ENCODE measurements at places on chromosomes 7 and 10.

GRCh38 chr10:62048919-62049623, 147.6 kb downstream of the ARID5B start:
- peak; percentile 93 for DNase-seq

GRCh38 chr10:7397049-7398035, 13.5 kb downstream of the SFMBT2 start:
- DNase-seq = no peak

GRCh38 chr7:17934612-17935240, 5.6 kb downstream of the SNX13 start:
- no peak for DNase-seq

GRCh38 chr10:26703096-26703495, 5.6 kb downstream of the PDSS1 start:
- no peak for DNase-seq

DNA sequence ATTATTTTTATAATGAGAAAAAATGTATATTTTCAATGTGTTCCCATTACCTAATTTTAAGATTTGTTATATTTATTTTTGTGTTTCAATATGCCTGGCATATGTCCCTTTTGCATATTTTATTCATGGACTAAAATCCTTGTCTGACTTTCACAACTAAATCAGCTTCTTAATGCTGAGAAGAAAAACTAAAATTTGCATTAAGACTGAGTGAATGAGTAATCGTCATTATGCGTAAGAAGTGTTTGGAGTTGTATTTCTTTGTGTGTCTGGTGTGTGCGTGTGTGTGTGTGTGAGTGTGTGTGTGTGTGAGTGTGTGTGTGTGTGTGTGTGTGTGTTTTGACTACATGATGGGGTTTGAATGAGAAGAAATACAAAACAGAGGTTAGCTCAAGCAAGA, 201.7 kb upstream of the SP8 start:
- DNase-seq = no peak

DNA sequence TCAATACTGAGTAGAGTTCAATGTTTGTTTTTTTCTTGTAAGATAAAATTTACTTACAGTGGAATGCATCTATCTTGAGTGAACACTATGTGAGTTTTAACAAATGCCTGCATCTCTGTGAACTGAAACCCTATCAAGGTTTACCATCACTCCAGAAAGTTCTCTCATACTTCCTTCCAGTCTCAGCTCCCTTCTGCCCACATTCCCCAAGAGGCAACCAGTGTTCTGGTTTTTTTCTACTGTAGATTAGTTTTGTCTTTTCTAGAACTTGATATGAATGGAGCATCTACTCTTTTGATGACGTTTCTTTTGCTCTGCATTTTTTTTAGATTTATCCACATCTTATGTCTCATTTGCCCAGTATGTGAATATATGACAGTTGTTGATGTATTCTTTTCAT, 17.1 kb downstream of the WIPI2 start:
- DNase-seq = no peak

DNA sequence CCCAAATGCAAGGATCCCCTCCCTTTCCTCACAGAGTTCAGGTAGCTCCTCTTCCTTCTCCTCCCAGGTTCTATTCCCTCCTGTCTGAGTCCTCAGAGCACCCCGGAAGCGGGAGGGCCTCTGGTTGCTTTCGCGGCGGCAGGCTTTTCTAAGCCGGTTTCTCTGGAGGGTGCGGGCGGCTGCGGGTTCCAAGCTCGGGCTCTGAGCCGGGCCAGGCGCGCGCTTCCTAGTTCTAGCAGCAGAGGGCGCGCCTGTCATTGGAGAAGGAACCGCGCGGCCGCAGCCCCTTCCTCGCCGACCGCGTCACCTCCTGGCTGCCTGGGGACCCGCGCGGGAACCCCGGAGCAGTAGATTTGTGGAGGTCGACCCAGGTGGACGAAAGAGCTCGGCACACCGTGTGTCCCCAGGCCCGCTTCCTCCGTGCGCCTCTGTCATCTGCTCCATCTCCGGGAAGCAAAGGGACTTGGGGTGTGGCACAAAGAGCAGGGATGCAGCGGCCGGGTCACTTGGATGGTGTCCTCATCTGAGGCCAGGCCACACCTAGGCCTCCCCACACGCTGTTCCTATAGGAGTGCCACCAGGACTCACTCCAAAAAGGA, 389.0 kb upstream of the PODXL start:
- DNase-seq = no peak

- DNase-seq = no peak
Observed at GRCh38 chr10:122454071-122454470, 382 bp upstream of the ARMS2 start.

DNA sequence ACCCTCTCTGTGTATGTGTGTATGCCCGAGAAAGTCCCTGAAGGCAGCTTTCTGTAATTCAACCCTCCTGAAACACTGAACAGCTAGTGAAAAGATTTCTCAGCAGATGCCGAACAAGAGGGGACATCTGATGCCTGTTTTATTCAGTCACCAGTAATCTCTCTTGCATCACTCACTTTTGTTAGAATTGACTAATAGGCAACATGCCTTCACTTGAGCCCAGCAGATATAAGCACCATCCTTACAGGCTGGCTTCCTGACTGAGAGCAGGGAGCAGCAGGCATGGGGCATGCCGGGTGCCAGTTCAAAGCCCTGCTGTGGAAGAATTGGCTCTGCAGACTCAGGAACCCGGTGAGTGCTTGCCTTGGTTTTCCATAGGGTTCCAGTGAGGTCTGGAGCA, at the start of gene ABCA13:
ABCA13 (plus strand) TSS at position 257 of the 400 bp plus-strand sequence; CDS start at position 283, 26 bp downstream.
- no peak for DNase-seq

DNA sequence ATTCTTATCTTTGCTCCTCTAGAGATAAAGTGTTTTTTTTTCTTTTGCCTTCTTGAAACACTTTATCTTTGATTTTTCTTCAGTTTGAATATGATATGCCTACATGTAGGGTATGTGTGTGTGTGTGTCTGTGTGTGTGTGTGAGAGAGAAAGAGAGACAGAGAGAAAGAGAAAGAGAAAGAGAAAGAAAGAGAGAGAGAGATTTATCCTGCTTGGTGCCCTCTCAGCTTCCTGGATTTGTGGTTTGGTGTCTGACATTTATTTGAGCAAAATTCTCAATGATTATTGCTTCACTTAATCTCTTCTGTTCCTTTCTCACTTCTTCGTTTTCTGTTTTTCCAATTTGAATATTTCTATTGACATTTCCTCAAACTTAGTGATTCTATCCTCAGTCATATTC, 60.3 kb downstream of the RAB18 start:
- no peak for DNase-seq

DNA sequence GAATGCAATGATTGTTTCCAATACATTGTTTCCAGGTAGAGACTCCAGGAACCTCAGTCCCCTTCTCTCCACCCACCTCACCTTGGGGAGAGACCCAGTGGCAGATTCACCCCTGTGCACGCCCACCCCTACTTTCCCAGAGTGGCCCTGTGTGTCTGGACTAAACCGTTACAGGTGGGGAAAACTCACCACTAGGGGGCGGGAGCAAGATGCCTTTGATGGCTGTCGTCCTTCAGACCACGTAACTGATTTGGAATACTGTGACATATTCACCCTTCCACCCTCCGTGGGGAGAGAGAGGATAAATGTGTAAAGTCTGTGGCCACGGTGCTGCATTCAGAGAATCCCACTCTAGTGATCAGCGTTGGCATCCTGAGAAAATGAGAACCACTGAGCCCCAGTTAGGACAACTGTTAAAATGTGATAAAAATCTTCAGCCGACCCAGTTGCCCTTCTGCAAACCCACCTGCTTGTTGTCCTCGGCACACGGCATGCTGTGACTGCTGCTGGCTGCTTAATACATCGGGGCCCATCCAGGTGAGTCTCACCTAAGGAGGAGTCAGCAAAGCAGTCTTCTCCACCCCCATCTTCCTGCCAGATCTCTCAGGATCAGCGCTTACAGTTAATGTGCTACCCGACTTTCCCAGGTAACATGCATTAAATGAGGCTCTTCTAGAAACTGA, 41.5 kb upstream of the NMT2 start:
- DNase-seq = no peak

GRCh38 chr7:71782051-71782450, 630.1 kb downstream of the CALN1 start:
- no peak for DNase-seq

DNA sequence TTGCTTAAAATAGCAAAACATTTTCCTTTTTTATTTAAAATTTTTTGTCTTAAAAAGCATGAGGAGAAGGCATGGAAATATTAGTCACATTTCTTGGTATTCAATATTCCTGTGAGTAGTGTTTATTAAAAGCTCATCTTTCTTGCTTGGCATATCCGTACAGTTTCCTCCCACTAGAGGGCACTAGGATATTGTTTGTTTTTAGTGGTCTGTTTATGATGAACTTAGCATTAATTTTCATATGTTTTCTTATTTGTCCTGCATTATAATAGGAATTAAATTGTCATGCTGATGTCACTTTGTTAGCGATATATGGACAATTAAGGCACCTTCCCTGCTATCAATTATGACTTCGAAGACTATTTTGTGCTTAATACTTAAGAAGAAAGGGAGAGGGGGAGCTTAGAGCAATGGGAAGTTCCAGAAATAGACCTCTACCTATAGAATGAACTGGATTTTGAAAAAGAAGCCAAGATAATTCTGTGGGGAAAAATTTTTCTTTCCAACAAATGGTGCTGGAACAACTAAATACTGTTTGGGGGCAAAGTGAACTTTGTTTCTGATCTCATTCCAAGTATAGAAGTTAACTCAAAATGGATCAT, 91.0 kb upstream of the STRIP2 start:
- no peak for DNase-seq

- DNase-seq = peak; percentile 69
Observed at GRCh38 chr10:32077896-32078485, 21.8 kb upstream of the KIF5B start.

DNA sequence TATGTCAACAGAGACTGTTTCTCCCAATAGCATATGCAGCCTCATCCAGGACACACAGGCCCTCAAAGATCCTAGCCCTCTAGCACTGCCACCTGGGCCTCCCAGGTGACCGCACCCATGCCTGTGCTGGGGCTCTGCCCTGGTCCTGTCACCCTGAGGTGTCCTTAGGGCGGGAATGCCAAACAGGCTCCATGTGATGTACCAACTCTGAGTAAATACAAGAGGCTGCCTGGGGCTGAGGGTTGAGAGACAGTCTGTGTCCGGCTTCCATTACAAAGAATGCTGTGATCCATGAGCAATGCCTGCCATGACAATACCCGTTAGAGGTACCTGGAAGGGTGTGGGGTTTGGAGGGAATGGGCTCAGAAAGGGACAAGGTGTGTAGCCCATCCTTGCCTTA, 83.0 kb upstream of the KAT6B start:
- DNase-seq = no peak

DNA sequence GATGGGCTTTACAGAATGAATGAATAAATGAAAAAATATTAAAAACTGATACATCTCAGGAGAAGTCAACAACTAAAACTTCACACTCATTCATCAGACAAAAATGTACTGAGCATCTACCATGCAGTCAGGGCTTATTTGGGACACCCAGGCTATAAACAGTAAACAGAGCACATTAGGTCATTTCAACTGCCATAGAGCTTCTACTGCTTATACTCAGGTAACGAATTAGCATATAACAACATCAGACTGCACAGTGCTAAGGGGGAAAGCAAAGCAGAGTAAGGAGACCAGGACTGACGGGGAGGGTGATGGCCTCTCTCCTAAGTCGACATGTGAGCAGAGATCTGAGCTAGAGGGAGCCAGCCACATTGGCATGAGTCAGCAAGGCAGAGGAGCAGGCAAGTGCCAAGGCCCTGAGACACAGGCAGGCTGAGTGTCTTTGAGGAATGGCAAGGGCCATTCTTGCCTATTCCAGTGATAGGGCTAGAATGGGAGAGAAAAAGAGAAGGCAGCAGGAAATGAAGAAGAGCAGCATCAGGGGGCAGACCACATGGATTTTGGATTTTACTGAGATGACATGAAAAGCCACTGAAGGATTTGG, 528.9 kb downstream of the PARD3 start:
- no peak for DNase-seq

- DNase-seq = no peak
Observed at GRCh38 chr10:3126741-3127346, 45.7 kb downstream of the PITRM1 start.

DNA sequence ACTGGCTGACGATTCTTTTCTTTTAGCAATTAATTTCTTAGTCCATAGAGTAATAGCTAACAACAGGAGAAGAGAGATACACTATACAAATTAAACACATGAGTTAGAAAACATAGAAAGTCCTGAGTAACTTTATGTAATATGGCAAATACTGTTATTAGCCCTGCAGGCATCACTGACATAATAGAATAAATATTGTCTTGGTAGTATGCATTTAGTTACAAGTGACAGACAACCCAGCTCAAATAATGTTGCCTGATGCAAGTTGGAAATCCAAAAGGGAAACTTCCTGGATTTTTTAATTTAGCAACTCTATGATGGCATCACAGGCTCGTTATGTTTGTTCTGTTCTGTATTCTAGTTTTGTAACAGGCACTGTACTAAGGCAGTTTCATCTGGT, 95.1 kb downstream of the DKK1 start:
- no peak for DNase-seq

DNA sequence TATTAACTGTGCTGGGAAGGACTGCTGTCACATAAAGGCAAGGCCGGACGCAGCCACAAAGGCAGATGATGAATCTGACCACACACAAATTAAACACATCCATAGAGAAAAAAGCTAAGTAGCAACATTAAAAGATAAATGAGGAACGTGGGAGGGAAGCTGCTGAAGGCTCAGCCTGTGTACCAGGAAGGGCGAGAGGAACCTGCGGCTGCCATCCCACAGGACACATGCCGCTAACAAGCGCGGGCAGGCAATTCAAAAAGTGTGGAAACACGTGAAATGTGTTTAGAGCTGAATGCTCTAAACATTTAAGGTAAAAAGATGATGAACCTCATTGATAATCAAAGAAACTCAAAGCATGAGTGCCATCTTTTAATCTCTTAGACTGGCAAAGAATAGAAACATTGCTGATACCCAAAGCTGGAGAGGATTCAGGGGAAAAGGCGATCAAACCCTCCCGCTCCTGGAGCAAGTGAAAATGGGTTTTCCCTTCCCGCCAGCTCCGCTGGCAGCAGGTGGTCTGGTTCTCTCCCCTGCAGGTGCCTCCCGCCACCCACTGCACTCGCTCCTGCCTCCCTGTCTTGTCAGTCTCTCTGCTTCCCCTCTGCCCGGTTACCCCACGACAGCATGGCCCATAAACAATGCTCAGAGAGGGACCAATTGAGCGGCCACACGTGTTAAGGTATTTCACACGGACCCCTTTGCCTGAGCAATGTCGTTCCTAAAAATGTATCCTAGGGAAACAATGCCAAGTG, 4.2 kb downstream of the STK32C start:
- no peak for DNase-seq

GRCh38 chr10:95864906-95865813, 42.6 kb upstream of the CC2D2B start:
- DNase-seq = no peak

- DNase-seq = no peak
Observed at GRCh38 chr7:80485721-80486120, 26.1 kb downstream of the GNAT3 start.
